Activated CD4-positive, alpha-beta T cell treated with anti-CD3 and anti-CD28 coated beads, Interleukin-2, amount 50 U/mL, for 4 hours (primary cell): ENCODE measurements at places on chromosomes 13 and 19.

GRCh38 chr13:100895651-100896050, 221.1 kb upstream of the TMTC4 start:
- DNase-seq, result no peak

DNA sequence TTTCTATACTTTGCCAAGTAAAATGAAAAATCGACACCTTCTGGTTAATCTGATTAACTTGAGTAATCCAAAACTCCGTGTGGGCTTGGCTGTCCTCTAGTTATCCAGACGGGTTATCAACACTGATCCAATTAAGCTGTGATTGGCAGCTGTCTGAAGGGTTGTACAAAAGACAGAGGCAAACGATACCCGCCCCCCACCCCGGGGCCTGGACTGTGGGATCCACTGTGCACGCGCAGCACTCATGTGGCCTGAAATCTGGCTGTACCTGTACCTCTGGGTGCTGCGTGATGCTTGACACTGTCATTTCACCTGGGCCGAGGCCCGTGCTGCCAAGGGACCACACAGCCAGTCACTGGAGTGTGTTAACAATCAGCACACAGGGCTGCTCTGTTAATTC, 53.5 kb downstream of the COL4A2 start:
- DNase-seq, result no peak

- DNase-seq, result no peak
Measured at GRCh38 chr13:45215392-45216077, 14.7 kb upstream of the KCTD4 start.

DNA sequence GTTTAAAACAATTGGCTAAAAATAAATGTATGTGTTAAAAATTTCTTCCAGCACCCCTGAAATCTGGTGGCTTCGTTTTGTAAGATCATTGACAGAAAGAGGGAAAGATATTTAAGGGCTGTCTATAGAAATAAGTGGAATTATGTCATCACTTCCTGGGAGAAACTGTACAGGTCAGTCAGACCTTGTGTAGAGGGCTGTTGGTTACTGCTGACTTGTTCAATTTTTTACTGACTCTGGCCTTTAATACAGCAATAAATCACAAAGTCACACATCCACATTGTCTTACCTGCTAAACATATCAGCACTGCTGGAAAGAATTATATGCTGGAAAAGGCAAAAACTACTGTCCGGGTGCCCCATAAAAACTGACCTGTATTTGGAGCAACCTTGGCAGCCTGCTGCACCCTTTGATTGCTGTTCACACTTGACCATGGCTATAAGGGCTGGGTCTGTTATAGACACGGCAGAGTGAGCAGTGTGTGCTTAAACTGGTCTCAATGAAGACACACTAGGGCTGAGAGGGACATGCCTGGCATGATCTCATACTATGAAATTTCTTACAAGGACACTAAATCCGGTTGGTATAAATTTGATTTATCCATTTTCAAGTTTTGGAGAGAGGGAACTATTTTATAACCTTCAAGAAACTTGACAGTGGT, 162.1 kb downstream of the NHLRC3 start:
- DNase-seq, result no peak

DNA sequence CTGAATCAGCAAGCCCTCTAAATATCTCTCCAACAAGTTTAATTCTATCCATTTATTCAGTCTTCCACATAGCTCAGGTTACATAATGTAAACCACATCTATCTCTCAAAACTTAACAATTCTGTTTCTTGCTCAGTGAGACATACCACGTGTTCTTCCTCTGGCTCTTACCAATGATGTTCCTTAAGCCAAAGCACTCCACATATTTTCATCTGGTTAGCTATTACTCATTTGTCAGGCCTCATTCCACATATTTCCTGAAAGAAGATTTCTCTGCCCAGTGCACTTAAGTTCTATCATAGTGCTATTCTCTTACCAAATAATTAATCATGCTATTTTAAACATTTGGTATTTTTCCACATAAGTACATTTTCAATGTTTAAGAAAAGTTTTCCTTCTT, 403.3 kb upstream of the ATXN8OS start:
- no peak for DNase-seq
